Stimulated activated naive CD8-positive, alpha-beta T cell treated with anti-CD3 and anti-CD28 coated beads, Interleukin-15, amount 100 ng/mL, for 72 hours (primary cell): ENCODE measurements at places on chromosomes 7 and 10.

- no peak for DNase-seq
These were observed 26.7 kb downstream of the SHH start for GRCh38 chr7:155785536-155785935.

- DNase-seq = no peak
These were observed 1391.1 kb upstream of the LRRTM3 start for GRCh38 chr10:65534771-65535170.

DNA sequence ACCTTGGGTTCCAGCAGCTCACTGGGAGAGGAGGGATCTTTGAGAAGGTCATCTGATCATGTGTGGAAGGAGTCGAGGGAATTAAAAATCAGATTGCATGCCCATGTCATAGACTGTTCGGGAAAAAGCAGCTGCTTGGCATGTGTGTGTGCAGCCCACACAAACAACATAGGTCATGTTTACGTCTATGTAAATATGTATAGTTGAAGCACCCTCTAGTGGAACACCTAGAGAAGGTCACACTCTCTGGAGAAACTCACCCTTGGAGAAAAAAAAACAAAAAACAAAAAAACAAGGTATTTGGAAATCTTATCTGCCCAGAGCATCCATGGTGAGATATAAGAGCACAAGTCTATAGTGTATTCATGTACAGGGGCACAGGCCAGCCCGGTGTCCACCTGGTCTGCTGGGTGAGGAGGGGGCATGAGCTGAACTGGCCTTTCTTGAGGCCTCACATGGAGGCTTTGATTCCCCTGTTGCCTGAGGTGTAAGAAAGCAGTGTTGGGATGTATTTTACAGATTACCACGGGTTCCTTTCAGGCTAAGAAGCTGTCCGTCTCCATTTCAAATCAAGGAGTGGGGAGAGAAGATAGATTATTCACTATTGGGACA is 98.0 kb downstream of the NPY start:
- DNase-seq = no peak

- no peak for DNase-seq
These were observed 84.9 kb downstream of the CHRM2 start for GRCh38 chr7:136953386-136953785.

GRCh38 chr10:8873310-8873709 is 818.8 kb downstream of the GATA3 start:
- DNase-seq = no peak

DNA sequence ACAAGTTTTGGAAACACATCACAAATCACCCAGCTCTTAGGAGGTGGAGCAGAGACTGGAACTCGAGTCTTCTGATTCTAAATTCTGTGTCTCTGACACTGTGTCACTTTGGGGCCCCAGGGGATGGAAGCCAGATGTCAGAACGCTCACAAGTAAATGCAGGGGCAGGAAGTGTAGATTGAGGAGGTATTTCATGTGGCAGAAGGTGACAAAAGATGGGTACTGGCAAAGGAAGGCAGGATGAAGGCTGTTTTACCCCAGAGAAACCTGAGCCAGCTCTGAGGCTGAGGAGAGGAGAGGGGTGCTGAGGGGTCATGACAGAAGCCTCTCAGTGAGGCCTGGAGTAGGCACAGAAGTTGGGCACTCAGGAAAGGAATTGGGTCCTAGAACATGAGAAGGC is 6.0 kb upstream of the PURB start:
- DNase-seq = peak; percentile 60

DNA sequence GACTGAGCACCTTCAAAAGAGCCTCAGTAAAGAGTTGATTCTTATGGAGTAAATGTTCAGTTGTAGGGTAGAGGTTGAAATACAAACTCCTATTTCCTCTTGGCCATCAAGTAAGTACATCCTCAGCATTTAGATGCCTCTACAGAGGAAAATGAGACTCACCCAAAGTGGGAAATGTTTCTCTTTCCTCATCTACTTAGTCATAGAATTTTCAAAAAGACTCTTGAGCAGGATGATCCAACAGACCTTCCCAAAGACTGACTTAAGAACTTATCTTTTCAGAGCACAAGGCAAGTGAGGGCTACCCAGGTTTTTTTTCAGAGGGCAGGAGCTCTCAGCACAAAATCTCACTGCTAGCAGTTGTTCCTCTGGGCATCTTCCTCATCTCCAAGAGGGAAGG is 449.1 kb downstream of the KCNMA1 start:
- DNase-seq = no peak

DNA sequence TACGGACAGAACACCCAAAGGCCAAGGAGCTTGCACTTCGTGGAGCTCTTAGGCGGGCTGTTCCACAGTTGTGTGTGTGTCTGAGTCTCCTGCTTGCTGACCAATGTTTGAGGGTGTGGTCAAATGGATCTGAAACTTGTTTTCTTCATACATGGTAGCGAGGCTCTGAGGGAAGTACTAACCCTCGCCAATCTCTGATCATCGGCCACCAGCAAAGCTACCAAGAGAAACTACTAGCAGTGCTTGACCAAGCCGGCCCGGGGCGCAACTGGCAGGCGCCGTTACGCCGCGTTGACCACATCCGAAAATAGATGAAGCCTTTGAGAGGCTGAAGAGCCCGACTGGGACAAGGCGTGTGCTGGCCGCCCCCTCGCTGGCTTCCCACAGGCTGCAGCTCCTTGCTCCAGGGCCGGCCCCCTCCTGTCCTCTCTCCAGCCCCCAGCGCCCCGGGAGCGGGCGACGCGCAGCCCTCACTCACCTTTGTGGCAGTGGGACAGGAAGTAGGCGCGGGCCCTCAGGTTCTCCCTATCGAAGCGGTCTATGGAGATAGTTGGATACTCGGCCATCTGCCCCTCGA is 384 bp downstream of the DCLRE1C start:
- DNase-seq = no peak

DNA sequence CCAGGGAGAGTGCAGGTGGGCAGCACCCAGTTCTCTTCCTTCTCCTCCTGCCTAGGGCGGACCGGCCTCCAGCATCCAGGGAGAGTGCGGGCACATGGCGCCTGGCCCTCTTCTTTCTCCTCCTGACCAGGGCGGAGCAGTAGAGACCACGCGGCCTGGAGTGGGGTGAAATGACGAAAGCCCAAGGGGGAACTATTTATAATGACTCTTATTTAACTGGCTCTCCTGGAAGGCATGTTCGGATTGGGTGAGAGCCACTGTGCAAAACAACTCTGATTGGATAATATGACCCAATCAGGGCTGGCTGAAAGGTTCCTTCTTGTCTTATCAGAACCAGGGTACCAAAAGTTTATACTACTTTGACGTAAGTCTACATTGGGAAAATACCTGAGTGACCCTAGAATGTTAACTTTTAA is 63.1 kb downstream of the ZNF37A start:
- DNase-seq = no peak

DNA sequence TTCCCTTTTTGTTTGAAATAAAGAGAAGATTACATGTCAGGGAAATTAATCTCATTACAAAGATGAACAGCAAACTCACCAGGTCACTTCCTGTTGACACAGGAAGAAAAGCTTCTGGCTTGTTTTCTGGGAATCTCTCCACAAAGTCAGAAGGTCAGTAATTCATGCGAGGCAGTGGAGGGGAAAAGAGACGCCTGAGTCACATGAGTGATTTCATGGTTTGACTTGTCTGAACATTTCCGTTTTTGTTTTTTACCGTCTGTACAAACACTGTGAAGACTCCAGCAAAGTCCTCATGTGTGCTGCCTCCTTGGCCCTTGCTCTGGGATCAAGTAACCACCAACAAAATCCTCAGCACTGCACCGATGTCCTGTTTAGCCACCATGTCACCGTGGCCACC is 2.5 kb upstream of the HABP2 start:
- DNase-seq = no peak

- no peak for DNase-seq
These were observed 66.3 kb upstream of the SP4 start for GRCh38 chr7:21361413-21362125.

DNA sequence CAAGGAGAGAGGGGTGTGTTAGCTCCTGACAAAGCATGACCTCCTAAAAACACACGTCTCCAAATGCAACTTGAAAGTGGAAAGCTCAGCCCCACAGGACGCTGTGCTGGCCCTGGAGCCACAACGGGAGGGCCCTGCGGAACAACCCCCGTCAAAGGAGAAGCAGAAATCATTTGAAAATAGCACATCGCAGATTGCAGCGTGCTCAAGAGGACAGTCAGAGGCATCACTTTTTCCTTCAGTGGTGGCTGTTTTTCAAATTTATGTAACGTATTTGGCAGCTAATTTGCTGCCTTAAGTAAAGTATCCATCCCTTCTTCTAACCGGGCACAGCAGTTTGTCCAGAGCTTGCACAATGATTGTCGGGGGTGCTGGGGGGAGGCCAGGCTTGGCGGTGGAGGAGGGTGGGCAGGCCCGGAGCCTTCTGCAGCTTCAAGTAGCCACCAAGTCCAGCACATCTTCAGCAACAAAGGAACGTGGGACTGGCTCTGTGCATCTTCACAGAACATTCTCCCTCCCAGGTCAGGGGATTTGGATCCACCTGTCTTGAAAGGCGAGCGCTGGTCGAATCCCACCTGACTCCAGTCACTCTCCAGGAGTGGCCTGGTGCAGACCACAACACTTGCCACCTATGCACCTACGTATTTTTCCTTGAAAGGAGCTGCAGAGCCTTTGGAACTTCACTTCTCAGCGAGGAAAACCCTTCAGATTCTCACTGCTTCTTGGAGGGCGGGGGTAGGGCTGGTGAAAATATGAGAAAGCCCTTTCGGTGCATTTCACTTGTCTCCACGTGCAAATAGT is 346.3 kb downstream of the DNAJB6 start:
- no peak for DNase-seq

GRCh38 chr10:2700626-2701305 is 366.6 kb upstream of the PFKP start:
- no peak for DNase-seq

DNA sequence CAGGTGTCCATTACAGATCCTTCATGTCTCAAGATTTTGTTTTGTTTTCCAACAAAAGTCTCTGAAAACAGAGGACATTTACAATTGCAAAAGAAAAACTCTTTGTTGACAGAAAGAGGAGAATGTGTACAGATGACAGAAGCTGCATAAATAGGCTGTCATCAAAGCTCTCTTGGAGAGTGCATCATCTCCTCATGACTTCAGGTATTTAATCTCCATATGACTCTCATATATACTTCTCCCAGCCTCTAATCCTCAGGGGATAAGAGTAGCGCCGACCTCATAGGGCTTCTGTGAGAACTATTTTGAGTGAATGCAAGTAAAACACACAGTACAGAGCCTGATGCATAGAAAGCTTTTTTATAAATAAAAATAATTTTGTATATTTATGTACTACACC is 48.1 kb upstream of the SEPTIN7 start:
- DNase-seq = no peak

GRCh38 chr10:62740885-62741745 is 63.4 kb upstream of the ADO start:
- DNase-seq = no peak

- DNase-seq = no peak
These were observed 36.7 kb upstream of the BNIP3 start for GRCh38 chr10:132018446-132018845.

DNA sequence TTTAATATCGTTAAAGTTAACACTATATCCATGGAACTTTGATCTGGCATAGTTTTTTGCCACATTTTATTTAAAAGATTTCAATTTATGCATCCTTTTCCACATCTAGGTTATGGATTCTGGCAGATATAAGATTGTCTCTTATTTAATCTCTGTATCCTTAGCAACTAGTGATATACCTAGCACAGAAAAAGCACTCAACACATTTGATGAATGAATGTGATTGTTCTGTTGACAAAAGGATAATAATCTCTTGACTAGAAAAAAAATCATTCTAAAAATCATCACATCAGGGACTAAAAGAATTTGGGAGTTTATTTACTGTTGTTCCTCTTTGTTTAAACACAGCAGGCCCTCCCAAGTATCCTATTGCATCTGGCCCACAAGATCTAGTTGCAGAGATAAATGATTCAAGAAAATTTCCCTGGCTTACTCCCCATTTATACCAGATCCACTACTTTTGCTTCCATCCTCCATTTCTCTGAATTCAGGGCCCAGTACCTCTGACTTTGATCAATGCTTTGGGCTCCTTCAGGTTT is 84.0 kb upstream of the C1GALT1 start:
- no peak for DNase-seq

- DNase-seq = no peak
These were observed 549.4 kb upstream of the C7orf33 start for GRCh38 chr7:148041156-148041555.

DNA sequence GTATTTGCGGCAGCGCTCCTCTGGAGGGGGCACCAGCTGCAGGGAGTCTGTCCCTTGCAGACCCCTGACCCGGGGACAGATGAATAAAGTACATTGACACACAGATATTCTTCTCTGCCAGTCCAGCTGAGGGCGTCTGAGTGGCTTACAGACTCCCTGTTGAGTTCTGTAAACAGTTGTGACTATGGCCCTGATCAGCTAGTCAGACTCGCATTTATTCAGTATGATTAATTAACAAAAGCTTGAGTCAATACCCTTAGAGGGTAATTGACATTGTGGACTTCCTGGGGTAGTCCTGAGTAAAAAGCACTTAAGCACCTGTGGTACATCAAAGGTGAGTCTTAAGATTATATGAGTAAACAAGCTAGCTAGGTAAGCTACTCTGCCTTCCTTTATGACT is 21.0 kb downstream of the ANKRD30A start:
- DNase-seq = no peak

DNA sequence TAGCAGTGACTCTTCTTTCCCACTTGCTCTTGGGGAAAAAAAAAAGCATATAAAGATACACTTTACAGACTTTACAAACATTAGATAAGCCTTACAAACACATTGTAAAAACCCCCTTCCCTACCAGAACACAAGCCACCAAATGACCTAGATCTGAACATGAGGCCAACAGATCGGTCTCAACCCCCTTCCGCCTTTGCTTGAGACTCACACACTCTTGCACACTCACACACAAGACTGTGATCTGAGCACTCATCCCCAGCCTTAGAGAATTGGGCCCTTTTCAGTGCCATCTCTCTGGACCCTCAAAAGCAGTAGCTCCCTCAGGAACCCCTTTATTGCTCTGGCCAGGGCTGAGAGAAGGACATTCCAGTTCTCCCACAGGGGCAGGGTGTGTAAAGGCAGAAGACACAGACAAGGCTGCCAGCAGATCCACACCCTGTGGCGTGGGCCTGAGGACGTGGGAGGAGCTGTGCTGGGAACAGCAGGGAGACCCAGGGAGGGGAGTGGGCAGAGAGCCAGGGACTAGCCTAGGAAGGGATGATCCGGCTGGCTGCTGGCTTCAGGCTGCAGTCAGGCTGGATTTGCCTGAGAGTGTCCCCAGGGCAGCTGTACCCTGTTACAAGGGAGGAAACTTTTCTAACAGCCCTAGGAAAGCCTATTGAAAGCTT is 206.7 kb downstream of the KIAA1217 start:
- DNase-seq = no peak

GRCh38 chr7:96707901-96708774 is 1.5 kb downstream of the SEM1 start:
- DNase-seq = no peak
